ENCODE measurements at places on chromosomes 7 and 10.

DNA sequence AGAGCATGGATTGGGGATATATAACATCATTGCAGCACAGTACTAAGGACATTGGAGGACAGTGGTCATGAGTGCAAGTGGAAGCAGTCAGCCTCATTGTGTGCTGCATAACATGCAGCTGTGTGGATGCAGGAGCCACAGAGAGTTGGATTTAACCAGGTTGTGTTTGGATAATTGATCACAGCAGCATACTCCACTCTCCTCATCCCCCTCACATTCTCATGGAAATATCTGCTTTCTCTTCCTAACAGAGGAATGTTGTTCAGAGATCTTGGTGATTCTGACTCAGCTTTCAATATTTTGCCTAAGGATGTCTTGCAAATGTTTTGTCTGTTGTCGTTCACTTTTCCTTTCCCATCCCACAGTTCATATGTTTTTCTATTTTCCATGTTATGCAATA lies 31.8 kb upstream of the LSM8 start:
- DNase-seq, result no peak

GRCh38 chr10:79483948-79484347 lies 28.4 kb upstream of the EIF5AL1 start:
- DNase-seq, result no peak

DNA sequence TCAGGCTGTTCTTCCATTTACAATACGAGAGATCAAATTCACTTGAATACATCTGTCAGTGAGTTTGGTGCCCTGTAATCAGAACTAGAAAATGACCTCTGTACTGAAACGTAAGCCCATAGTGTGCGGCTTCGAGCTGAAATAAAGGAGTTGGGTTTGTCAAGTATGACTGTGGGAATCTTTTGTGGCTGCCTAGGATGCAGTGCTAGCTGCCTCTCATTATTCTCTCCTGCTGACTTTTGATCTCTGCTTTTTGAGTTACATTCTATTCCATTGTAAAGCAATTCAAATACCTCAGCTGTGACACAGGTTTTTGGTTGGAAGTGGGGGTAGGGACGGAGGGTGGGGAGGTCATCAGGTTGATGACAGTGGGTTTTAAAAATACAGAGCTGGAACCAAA lies 40.4 kb downstream of the ICA1 start:
- DNase-seq, result no peak

GRCh38 chr7:88215295-88215694 lies 4.5 kb downstream of the SRI start:
- DNase-seq, result no peak

DNA sequence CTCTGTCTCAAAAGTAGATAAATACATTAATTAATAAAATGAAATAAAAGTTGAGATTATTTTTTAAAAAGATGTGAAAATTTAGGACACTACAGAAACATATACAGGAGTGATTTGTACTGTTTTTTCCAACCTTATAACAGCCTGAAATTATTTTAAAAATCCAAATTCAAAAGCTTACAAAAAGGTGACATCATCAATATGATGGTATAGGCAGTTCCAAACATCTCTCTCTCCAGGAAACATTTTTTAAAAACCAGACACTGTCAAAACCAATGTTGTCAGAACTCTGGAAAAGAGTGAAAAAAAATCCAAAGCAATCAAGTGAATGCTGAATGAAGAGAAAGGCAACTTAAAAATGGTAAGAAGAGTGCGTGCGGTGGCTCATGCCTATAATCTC lies 76.7 kb downstream of the HHEX start:
- DNase-seq, result no peak

GRCh38 chr10:124573726-124574455 lies 112.3 kb downstream of the LHPP start:
- no peak for DNase-seq
